ENCODE measurements at places on chromosomes 11 and 22.

DNA sequence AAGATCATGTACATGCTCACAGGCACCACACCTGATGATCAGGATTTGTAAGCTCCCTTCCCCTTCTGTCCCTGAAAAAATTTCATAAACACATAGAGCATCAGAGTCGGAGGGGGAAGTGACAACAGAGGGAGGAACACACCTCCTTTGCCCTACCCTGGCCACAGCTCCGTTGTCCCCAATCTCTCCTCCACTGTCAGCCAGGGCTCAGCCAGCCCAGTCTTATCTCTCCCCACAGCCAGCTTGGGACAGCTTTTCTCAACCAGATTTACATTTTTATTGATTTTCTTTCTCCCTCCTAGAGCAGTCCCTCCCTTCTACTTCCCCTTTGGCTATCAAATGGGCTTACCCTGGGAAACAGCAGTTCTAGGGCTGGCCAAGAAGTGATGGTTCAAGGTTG lies 32.1 kb upstream of the TPBGL start:
- no peak for DNase-seq

- no peak for DNase-seq
These were observed 568 bp downstream of the ALG8 start for GRCh38 chr11:78138694-78139421.

DNA sequence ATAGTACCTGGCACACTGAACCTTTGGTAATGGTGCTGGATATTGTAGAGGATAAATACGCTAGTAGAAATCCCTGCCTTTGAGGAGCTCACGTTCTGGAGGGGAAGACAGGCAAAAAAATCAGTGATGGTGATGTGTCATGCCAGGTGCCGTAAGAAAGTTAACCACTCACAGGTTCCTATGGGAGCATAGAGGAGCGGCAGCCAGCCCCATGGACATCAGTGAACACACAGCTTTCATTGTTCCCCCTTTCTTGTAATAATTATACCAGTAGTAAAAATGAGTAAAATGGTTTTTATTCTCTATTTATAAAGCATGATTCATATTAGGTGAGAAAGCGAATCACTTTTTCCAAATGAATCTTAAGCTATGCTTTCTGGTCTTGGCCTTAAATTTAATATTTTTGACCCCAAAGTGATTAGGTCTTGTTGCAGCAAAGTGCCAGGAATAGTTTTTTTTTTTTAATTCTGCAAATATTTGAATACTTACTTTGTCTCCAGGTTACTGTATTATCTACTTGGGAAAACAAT lies 57.9 kb downstream of the UVRAG start:
- no peak for DNase-seq

DNA sequence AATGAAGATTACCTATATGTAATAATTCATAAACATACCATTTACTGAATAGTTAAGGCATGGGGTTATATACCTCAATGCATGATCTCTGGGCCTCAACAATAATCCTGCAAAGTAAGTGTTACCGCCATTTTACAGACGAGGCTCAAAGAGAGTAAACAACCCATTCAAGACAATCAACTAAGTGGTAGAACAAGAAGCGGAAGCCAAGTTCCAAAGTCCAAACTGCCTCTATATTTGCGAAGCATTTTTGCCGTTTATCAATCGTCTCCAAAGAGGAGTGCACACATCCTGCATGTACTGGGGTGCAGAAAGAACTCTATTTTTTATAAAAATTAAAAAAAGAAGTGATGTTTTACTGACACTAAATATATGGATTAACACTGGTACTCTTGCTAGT lies 27.5 kb upstream of the P4HA3 start:
- no peak for DNase-seq

- DNase-seq: no peak
These were observed at the start of gene RASD2 for GRCh38 chr22:35540595-35541253. TSS of gene RASD2 (plus strand) at chr22:35540831. CDS start at chr22:35546810, 5,979 bp downstream.

- DNase-seq: no peak
These were observed 34.3 kb downstream of the NCAM1 start for GRCh38 chr11:112995423-112996090.

GRCh38 chr11:78414321-78415051 lies 3.1 kb downstream of the GAB2 start:
- no peak for DNase-seq

DNA sequence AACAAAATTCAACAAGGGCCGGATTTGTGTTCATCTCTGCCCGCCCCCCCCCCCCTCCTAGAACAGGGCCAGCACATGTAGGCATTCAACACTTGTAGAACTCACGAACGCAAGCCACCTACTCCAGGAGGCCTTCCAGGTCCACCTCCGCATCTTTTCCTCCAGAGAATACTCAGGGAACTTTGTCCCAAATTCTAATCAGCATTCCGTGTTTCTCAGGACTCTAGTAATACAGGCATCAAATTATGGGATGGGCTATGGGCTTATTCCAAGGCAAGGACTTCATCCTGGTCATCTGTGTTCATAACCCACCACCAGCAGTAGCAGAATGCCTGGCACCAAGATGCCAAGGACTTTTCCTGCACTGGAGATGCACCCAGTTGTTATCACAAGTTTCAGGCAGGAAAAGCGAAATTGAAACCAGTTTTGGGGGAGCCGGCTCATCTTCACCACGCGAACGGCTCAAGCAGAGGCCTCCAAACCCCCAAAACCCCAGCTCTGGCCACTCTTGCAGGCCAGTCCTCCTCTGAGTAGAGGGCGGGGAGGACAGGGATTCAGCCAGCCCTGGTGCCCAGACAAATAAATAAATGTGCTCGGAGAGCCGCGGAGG lies 462 bp downstream of the UBE2L6 start:
- DNase-seq: peak; percentile 17

GRCh38 chr11:114075891-114076441 lies 16.5 kb downstream of the ZBTB16 start:
- no peak for DNase-seq

All from T-helper 9 cell (primary cell).